AG04449 (cell line): ENCODE measurements at places on chromosomes 12 and 14.
A peak's percentile ranks its signal among the peaks of the same experiment; 100 is the strongest.

DNA sequence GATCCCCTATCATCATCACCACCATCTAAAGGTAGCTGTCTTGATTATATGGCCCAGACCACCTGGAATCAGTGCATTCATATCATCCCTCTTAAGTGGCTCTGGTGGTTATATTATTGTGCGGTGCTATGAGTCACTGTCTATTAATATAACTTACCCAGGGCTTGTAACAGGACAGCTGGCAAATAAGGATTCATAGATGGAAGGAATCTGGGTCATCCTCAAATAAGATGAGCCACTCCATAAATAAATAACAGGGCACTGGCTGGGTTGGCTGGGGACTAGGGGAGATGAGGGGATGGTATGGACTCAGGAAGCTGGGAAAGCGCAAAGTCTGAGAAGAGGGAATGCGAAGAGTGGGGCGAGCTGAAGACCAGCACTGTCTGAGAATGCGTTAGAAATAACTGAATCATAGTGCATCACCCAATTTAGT is 216.1 kb downstream of the NUAK1 start:
- DNase-seq = peak; percentile 77

DNA sequence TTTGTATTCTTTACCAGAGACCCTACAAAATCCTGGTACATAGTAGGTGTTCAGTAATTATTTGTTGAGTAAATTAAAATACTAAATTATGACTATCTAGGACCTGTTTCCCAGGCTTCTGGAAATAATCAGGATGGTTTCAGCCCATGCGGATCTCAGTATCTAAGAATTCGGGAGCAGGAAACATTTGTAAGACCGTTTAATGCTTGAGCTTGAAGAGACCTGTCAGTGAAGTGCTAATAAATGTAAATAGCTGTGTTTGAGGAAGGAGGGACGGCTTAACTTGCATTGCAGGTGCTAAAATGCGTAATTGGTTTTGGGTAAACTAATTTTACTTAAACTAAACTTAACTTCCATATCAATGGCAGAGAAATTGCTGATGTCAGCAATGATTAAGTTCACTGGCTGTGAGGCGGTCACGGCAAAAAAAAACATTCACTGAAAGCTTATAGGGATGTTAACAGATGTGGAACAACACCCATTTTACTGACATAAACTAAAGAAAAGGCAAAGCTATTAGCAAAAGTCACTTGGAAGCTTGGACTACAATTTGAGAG is 28.6 kb upstream of the AEBP2 start:
- no peak for DNase-seq

DNA sequence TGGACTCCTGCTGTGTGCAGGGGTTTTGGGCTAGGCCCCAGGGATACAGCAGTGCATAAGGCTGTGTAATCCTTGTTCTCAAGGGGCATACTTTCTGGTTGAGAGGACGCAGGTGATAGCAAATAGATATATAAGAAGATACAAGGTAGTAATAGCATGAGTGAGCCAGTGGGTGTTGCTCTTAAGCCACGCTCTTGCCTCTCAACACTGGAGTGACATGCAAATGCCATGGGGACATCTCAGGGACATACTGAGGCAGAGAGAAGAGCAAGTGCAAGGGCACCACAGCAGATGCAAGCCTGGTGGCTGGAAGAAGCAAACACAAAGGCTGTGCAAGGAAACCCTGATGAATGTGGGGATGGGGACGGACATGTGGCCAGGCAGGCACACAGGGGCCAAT is 223.3 kb downstream of the CHST11 start:
- no peak for DNase-seq

GRCh38 chr12:93106910-93107309 is 177.8 kb upstream of the EEA1 start:
- DNase-seq = no peak

GRCh38 chr14:91170504-91171121 is 56.7 kb downstream of the DGLUCY start:
- DNase-seq = no peak

- DNase-seq = no peak
These were observed 75.4 kb downstream of the ETV6 start for GRCh38 chr12:11724888-11725311.
